ENCODE measurements at places on chromosomes 12 and 14.

- no peak for DNase-seq
Measured at GRCh38 chr12:26527682-26528081, 305.3 kb downstream of the ITPR2 start.

DNA sequence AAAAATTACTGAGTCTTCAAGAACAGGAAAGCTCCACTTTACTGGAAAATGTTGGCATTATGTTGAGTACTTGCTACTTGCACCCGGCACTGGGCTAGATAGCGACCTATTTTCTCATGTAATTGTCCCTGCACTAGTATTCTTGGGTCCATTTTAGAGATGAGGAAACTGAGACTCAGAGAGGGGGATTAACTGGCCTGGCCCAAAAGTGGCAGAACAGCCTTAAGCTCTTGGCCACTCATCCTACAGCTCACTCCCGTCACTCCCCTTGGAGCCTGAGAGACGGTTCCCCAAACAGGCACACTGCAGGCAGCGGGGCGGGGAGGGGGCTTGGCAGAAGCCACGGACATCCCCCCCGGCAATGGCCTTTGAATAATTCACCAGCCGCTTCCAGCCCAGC is 113.9 kb downstream of the SCARB1 start:
- DNase-seq: no peak

GRCh38 chr12:109116611-109116949 is 193 bp downstream of the ACACB start:
- no peak for DNase-seq

DNA sequence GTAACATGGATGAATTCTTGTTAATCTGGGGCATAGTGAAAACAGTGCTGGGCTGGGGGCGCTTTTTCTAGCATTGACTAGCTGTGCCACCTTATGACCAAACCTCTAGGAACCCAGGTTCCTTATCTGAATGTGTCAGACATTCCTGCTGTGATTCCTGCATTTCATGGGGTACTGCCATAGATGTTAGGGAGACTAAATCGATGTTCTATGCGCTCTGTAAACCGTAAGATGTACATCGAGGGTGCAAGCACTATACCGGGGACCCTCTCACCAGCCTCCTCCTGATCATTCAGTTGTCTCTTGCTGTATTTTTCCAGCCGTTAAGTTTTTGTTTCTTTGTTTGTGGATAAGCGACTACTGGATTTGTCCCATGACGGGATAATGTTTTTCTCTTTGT is 170.9 kb upstream of the PARP11 start:
- no peak for DNase-seq

- no peak for DNase-seq
Measured at GRCh38 chr12:6241495-6241894, 41.3 kb downstream of the CD9 start.

- DNase-seq: no peak
Measured at GRCh38 chr14:100616854-100617409, 29.7 kb upstream of the BEGAIN start.

GRCh38 chr12:24012528-24012927 is 63.1 kb upstream of the SOX5 start:
- DNase-seq: no peak

DNA sequence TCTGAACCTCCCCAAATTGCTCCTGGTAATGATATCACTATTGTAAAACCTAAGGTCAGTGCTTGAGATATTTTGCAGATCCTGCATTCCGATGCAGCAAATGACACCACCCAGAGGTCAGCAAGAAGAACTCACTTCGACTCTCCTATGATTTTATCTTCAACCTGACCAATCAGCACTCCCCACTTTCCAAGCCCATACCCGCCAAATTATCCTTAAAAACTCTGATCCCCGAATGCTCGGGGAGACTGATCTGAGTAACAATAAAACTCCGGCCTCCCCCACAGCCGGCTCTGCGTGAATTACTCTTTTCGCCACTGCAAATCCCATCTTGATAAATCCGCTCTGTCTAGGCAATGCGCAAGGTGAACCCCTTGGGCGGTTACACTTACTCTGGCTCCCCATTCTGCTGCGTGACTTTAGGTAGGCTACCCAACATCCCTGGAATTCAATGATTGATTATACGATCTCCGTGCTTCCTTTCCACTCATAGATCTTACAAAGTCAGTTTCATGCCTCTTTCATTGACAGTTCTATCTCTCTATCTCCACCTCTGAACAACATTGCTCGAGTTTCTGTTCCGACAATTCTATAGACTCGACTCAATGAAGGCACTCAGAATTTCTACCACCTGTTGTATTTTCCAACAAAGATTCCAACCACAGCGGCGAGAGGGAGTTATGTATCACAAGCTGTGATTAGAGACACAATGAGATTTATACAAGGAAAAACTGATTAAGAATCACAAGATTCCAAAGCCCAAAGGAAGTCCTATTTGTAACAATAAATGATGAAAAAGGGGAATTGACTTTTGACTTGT is 939 bp downstream of the NPC2 start:
- no peak for DNase-seq

DNA sequence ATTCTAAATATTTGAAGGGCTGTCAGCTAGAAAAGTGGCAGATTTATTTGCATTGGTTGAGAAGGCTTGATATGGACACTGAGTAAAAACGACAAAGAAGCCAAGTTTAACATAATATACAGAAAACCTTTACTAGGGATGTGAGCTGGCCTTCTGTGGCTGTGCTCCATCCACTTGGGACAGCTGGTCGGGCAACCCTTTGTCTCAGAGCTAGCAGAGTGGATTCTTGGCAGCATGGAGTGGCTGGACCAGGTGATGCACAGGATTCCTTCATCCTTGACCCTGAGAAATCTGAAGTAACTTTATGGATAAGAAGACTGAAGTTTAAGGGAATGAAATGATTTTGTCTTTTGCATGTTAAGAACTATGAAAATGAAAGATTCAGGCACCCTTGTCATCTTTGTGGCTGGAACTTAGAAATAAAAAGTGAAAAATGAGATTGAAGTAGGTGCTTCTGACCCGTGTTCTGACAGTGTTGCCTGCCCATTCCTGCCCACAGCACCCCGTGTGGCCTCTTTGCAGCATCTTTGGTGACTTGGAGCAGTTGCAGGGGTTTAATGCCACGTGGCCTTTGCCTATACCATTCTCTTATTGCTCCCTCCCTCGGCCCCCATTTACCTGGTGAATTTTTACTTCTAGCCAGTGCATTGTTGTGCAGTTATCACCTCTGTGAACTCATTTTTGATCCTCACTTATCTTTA is 32.6 kb downstream of the PELI2 start:
- DNase-seq: no peak

- DNase-seq: no peak
Measured at GRCh38 chr14:106585692-106586091, 1059.3 kb downstream of the TMEM121 start.

DNA sequence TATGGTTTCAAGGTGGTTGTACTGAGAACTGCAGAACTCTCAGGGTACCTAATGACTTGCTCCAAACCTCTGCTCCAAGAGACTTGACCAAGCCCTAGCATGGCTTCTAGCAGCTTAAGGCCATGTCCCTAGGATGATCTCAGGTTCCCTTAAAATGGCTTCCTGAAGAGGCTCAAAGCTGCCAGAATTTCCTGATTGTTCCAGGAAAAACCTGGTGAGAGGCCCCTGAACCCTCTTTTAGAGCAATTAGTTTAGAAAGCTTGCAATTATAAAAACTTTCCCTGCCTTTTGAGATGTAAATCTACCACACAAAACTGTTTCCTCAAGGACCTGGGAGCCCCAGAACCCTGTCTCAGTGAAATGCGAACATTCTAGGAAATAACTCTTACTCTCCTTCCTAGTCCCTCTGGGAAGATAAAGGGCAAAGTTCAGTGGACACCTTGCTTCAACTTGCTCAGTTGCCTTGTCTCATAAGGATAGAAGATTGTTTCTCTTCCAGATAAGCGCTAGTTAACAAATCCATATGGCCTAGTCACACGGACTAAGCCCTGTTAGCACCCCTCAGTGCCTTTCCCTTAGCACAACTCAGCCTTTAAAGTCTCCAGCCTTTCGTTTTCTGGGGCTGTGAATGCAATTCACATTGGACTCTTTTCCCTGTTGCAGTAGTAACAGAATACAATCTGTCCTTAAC is 2.5 kb downstream of the CMAS start:
- DNase-seq: no peak

- DNase-seq: no peak
Measured at GRCh38 chr14:100039903-100040302, 25.3 kb upstream of the EVL start.

DNA sequence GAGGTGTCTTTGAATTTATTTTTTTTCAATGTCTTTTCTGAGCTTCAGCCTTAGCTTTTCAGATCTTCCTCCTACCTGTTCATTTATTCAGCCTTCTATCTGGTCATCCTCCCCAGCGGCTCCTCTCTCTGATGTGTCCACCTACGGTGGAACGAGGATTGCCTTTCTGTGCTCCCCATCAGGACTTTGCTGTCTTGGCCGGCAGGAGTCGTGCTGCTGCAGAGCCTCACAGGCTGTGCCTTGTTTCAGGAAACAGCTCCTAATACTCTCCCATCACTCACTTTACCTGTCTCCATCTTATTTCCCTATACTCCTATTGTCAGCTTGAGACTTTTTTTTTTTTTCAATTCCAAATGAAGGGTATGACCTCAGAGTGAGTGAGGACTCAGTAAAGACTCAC is 76.9 kb downstream of the KICS2 start:
- no peak for DNase-seq

DNA sequence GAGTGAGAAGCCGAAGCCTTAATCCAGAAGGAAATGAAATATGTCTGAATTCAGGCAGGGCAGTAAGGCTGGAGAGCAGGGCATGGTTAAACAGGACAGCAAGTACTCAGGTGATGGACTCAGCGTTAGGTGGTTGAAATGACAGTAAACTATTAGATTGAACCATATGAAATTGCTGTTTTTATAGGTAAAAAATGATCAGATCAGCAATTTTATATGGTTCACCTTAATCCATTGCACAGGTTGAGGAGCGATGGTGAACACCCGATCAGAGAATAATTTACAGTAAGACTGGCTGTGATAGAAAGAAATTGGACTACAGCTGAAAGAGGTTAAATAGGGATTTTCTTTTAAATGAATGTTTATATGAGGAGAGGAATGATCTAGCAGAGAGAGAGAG is 56.6 kb downstream of the TTC6 start:
- DNase-seq: no peak

- DNase-seq: no peak
Measured at GRCh38 chr14:21498540-21499526, 12.3 kb downstream of the METTL3 start.

DNA sequence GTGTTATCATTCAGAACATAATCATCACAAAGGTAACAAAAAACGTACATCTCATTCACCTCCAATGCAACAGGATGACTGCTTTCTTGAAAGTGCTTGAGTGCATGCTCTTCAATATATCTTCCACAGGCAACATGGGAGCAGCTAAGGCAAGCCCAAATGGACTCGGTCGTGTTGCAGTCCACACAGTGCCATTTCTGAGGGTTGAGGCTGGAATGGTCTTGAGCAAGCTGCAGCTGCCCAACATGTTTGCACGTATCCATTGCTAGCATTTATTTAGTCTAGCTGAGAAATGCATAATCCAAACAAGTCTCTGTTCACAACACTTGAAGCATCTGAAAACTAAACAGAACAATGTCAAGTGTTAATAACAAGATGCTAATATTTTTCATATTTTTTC is 17.3 kb downstream of the USP44 start:
- no peak for DNase-seq

DNA sequence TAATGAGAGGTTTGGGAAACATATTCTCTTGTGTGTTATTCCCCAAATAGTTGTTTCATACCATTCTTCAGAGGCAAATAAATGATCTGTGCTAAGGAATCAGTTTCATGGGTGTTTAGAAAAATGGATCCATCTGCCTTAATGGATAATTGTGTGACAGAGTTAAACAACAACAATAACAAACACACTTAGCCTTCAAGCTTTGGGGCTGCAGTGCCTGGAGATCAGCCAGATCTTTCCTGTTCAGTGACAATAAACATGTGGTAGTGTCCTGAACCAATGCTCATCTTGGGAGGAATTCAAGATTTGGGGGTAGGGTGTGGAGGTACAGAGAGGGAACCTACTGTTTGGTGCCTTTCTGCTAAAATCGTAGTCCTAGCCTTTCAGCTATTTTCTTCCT is 93.7 kb upstream of the PRICKLE1 start:
- no peak for DNase-seq

GRCh38 chr12:117352206-117352605 is 9.2 kb downstream of the NOS1 start:
- DNase-seq: no peak

DNA sequence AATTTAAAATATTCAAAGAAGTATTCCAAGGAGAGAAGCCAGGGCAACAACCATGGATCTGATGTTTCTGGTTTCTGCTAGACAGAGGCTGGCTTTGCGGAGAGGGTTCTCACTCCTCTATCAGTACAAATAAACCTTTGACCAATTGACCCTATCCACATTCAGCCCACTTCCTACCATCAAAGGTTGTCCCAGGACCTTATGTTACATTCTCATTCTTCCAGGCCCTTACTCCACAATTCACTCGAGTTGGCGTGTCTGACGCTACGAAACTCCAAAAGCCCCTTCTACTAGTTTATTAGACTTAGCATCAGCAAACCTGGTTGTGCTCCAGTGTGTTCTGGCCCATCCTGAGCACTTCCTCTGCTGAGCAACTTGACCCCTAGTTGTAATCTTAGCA is 24.8 kb upstream of the RNASE12 start:
- DNase-seq: no peak

DNA sequence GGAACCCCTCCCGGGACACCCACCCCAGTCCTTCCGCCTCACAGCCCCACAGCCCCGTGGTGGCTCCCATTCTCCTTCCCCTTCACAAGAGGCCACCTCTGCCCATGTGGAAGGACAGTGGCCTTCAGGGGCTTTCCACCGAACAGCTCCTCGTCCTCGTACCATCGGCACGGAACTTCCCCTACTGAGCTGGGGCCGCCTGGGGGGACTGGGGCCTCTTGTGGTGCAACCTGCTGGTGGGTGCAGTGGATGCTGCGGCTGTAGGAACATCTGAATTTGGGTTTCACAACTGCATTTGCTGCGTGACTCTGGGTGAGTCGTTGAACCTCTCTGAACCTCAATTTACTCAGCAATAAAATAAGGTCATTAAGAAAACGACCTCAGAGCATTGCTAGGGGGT is 50.9 kb downstream of the RFLNA start:
- no peak for DNase-seq

- no peak for DNase-seq
Measured at GRCh38 chr14:105028251-105028927, 7.5 kb upstream of the CDCA4 start.

- DNase-seq: no peak
Measured at GRCh38 chr12:41932470-41932991, 212.1 kb downstream of the GXYLT1 start.

DNA sequence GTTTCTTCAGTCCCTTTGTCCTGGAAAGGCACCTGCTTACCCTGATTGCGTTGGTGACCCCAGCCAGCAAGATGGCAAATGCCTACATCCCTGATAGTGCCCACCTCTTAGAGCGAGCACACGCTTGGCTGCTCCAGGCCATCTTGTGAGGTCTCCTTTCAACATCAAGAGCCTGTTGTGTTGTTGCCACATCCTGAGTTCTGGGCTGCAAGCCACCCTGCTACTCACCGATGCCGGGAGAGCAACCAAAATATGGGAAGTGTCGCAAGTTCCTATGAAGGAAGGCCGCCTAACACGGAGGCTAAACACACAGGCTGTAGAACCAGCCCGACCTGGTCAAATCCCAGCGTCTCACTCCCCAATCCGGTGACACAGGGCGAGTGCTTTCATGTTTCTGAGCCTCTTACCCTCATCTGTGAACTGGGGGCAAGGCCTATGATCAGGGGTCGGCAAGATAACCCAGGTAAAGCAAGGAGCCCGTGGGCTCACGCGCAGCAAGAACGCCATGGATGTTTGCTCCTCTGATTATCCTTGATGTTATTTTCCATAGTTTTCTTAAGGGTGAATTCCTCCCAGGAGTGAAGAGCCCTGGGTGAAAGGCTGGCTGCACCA is 98.4 kb downstream of the LGMN start:
- DNase-seq: peak; percentile 60

- no peak for DNase-seq
Measured at GRCh38 chr14:84804895-84805294, 725.0 kb upstream of the FLRT2 start.

All from thoracic aorta (tissue), 2 donors.